ENCODE measurements at places on chromosomes 11 and 22. TPM values are rescaled to one million over a fixed set of nuclear protein-coding genes. Genes with fewer than 3 reads are reported as not detected.

The CALCA gene
- 13.6 TPM for polyA plus RNA-seq

The CCDC15 gene
- polyA plus RNA-seq, result 4.0 TPM

GRCh38 chr11:130180896-130181294 lies 21.3 kb downstream of the ST14 start:
- DNase-seq, result no peak

- no peak for DNase-seq
Observed at GRCh38 chr22:37804352-37804880, 3.3 kb upstream of the GCAT start.

Measured in left renal cortex interstitium (tissue), 4 donors.